ENCODE measurements at places on chromosomes 2 and 18. TPM values are rescaled to one million over a fixed set of nuclear protein-coding genes. Genes with fewer than 3 reads are reported as not detected.

DNA sequence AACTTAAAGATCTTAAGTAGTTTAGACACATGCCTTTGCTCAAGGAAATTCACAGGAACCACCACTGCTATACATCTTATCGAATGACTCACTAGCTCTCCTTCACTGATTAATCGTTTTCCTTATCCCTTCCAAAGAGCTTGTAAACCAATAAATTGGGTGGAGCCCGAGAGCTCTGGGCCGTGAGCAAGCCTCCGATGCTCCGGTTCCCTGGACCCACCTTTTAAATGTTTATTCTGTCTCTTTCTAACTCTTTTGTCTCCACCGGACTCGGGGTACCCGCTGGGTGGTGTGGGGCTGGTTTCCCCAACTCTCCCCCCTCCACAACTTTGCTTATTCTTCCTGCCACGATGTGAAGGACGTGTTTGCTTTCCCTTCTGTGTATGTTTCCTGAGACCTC lies 292.9 kb upstream of the TMEFF2 start:
- no peak for DNase-seq

Gene EFEMP1
- total RNA-seq, result 4.0 TPM

Gene C18orf54
- 31.9 TPM for total RNA-seq

Gene HES6
- 17.8 TPM for total RNA-seq

DNA sequence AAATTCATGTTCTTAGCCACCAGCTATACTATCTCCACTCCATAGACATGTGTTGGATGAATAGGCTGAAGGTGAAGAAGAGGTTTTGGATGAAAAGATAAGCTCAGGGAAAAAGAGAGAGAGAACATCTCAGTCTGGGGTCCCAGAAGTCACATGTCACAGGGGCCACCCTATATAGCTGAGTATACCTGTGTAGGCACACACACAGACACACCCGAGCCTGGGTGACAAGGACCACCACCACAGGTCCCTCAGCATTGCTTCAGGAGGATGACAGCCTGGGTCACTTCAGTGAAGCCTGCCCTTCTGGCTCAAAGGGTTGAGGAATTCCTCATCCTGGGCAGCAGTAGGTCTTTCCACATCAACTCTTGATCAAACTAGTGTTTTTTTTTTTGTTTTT lies 56.2 kb downstream of the POLR1A start:
- peak; percentile 24 for DNase-seq

DNA sequence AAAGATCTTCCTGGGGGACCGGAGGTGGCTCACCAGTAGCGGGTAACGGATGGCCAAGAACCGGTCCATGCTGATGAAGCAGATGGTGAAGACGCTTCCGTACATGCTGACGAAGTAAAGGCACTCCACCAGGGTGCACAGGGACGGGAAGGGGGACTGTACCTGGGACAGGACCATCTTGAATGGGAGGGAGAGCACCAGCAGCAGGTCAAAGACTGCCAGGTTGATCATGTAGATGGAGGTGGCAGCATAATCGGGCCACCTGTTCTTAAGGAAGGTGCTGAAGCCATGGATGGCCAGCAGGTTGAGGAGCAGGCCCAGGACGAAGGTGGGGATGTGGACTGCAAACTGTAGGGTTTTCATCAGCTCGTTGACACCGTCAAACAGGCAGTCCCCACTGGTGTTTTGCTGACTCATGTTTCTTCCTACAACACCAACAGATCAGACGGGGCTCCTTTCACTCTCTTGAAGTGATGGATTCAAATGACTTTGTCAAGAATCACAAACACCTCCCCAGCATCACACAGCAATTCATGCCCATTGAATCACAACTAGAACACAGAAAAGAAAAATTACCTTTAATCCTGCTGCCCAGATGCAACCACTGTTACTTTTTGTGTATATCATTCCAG lies 14.4 kb downstream of the GPR55 start:
- DNase-seq, result peak; percentile 41

DNA sequence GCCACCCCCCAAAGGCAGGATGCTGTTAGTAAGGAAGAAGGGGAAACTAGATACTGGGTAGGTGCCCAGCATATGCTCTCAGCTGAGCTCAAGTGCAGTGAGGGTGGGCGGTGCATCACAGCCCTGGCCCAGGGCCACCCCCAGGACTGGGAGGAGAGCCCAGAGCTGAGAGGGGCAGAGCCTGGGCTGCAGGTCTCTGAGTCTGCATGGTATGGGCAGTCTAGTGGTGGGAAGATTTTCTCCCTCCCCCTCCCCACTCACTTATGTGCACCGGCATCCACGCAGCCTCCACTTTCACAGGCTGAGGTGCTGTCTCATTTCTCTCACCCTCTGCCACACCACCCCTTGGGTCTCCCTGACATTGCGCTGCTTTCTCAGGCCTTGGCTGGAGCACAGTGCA lies 48.5 kb upstream of the CAB39 start:
- no peak for DNase-seq

Gene DCDC2C
- total RNA-seq, result not detected

- no peak for DNase-seq
These were observed 134.8 kb upstream of the CREB1 start for GRCh38 chr2:207394812-207395534.

All from endodermal cell (in vitro differentiated cells).